Activated naive CD8-positive, alpha-beta T cell treated with anti-CD3 and anti-CD28 coated beads, Interleukin-2, amount 50 U/mL, for 24 hours (primary cell): ENCODE measurements at places on chromosomes 2 and 18.

DNA sequence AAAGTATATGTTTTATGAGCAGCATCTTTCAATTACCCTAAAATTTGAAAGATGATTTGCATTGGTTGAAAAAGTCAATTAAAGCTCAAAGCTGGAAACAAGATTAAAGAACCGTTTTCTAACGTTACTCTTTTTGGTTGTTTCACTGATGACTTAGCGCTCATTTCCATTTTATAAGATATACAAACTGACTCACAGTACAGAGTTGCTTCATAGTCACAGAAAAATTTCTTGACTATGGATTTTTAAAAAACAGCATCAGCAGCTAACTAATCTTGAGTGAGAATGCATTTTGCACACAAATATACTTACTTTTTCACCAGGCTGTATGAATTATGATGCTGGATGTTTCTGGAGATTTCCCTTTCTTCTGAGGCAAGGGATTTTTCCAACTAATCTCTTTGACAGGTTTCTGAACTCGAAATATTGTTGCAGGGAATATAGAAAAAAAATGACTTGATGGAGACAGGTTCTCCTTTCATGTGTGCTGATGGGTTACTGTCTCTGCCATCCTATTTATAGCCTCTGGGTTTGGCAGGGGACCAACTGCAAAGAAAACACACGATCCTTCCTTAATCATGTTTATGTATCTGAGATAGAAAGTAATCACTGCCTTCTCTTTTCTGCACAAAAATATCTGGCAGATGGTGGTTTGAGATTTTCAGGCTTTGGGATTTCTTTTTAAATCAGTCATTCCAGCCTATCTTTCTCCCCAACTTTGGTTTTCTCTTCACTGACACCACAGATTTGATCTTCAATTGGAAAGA, 129.4 kb upstream of the DAPL1 start:
- no peaks in the 10 kb centered on the region for H3K27me3 ChIP-seq
- H3K4me1 ChIP-seq: no peaks in the 10 kb centered on the region
- H3K27ac ChIP-seq: no peak overlapping the region
- peaks cover 13% of the 10 kb centered on the region for H3K36me3 ChIP-seq
- no peak overlapping the region for H3K4me3 ChIP-seq
- no peak for DNase-seq

GRCh38 chr2:41870265-41870585, 177.6 kb upstream of the PKDCC start:
- no peaks in the 10 kb centered on the region for H3K36me3 ChIP-seq
- no peak for DNase-seq
- peaks cover 4% of the 10 kb centered on the region for H3K4me1 ChIP-seq
- H3K27me3 ChIP-seq: no peaks in the 10 kb centered on the region
- no peak overlapping the region for H3K27ac ChIP-seq
- H3K4me3 ChIP-seq: no peak overlapping the region

DNA sequence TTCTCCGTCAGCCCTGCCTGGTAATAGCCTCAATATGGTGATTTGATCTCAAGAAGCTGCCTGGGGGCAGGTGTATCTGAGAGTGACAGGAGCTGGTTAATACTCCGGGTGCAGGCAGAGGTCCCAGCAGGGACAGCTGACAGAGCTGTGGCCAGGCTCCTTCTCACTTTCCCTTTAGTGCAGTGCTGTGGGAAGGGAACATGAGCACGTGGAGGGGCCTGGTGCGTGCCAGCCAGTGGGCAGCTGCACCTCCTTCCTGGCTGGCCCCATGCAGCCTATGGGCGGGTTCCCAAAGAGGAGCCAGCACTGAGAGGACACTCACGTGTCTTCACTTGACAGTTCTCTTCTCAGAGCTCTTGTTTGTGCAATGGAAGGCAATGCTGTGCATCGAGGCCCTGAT, 9.1 kb downstream of the CNNM4 start:
- no peak overlapping the region for H3K27ac ChIP-seq
- no peak overlapping the region for H3K4me3 ChIP-seq
- no peak for DNase-seq
- no peaks in the 10 kb centered on the region for H3K27me3 ChIP-seq

- no peak for DNase-seq
- no peaks in the 10 kb centered on the region for H3K4me1 ChIP-seq
- no peak overlapping the region for H3K4me3 ChIP-seq
- H3K27ac ChIP-seq: no peak overlapping the region
- H3K27me3 ChIP-seq: no peaks in the 10 kb centered on the region
Observed at GRCh38 chr18:50982086-50982801, 14.4 kb downstream of the ELAC1 start.

DNA sequence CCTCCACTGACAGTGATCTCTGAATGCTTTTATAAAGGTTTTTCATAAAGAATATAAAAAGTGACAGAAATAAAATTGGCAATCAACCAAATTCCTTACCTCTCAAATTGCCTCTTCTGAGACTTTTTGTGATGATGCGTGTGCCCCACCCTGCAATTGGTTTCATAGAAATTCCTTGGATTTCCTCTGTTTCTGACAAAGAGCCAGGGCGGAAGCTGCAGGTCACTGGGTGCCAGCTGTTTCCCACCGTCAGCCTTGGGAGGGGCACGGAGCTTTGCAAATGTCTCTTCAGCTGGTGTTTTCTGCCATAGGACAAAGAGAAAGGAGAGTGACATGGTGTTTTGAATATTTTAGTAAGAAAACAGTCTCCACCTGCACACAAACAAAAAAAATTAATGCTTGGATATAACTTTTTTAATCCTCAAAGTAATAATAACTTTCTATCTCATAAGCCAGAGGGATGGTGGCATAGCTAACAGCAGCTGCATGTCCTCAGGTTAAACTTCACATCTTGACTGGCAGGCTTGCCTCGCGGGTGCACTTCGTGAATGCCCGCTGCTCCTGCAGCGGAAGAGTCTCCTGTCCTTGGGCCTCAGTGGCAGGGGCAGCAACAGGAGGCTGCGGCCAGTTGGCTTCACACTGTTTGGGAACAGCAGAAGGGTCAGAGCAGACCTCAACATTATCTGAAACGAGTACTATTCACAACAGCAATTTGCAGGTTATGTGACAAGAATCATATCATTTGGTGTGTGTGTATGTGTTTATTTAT, 24.7 kb downstream of the AGAP1 start:
- no peak overlapping the region for H3K27ac ChIP-seq
- H3K4me1 ChIP-seq: no peaks in the 10 kb centered on the region
- H3K4me3 ChIP-seq: no peak overlapping the region
- no peak for DNase-seq
- H3K27me3 ChIP-seq: peaks cover 6% of the 10 kb centered on the region

DNA sequence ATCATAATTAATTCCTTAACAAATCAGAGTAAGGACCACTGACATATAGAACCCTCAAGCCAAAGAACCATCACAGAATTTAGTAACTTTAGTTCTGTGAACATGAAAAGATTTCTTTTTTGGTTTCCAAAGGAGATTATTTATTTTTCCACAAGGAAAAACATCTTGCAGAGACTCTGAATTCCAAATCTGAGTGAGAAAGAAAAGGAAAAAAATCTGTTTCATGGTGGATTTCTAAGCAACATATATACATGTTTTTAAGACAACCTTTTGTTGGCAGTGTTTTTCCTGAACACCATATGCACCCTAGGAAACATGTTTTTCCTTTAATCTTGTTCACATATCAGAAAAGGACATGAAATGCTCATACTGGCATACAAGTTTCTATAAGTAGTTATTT, 149.8 kb downstream of the AGPS start:
- DNase-seq: no peak
- peaks cover 3% of the 10 kb centered on the region for H3K36me3 ChIP-seq
- H3K27ac ChIP-seq: no peak overlapping the region
- peaks cover 8% of the 10 kb centered on the region for H3K4me1 ChIP-seq

DNA sequence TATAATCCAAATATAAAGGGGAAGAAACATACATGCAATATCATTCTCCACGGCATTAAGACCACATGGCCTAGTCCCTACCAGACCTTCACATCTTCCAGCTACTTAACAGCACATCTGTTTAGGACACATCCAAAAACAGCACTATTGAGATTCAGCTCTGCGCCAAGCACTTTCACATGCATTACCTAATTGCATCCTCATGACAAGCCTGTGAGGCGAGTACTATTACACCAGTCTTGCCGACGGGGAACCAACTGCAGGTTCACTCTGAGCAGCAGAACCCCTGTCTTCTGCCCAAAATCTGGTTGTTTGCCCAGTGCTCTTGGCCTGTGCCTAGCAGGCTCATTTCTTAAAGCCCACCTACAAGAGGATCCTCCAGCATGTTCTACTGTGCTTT, 66.7 kb downstream of the AAK1 start:
- no peak for DNase-seq
- H3K36me3 ChIP-seq: peaks cover 7% of the 10 kb centered on the region
- H3K4me1 ChIP-seq: peaks cover 70% of the 10 kb centered on the region
- H3K27me3 ChIP-seq: no peaks in the 10 kb centered on the region
- H3K4me3 ChIP-seq: no peak overlapping the region

GRCh38 chr2:165584126-165584654, 114.7 kb downstream of the CSRNP3 start:
- no peaks in the 10 kb centered on the region for H3K27me3 ChIP-seq
- no peak overlapping the region for H3K4me3 ChIP-seq
- no peak for DNase-seq
- no peaks in the 10 kb centered on the region for H3K4me1 ChIP-seq

DNA sequence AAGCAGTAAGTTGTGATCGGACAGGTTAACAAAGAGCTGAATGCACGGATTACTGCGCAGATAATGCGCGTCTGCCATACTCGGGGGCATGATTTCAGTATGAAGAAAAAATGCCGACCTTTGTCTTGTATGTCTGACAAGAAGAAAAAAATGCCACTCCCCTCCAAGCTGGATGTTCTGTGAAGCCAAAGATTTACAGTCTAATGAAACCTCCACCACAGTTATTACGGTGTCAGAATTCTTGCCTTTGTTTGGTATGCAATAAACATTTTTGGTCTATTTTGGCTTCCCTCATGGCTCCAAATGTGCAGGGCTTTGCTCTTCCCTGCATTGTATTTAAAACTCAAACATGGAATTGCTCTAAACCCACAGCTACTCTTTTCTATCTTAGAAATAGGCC, 72.2 kb upstream of the THUMPD2 start:
- peaks cover 11% of the 10 kb centered on the region for H3K27me3 ChIP-seq
- H3K27ac ChIP-seq: no peak overlapping the region
- H3K36me3 ChIP-seq: no peaks in the 10 kb centered on the region
- H3K4me3 ChIP-seq: no peak overlapping the region
- peaks cover 11% of the 10 kb centered on the region for H3K4me1 ChIP-seq
- no peak for DNase-seq

- H3K27ac ChIP-seq: no peak overlapping the region
- no peak overlapping the region for H3K4me3 ChIP-seq
- H3K27me3 ChIP-seq: no peaks in the 10 kb centered on the region
- no peak for DNase-seq
Observed at GRCh38 chr18:64618390-64618789, 469.5 kb upstream of the LINC00305 start.

GRCh38 chr18:5951515-5952091, 56.3 kb upstream of the TMEM200C start:
- no peak overlapping the region for H3K27ac ChIP-seq
- no peak for DNase-seq
- no peaks in the 10 kb centered on the region for H3K36me3 ChIP-seq
- H3K27me3 ChIP-seq: no peaks in the 10 kb centered on the region
